Coronary artery (tissue), 2 donors: ENCODE measurements at places on chromosomes 1 and 21.

GRCh38 chr21:31445137-31445536 lies 101.1 kb upstream of the TIAM1 start:
- no peak for DNase-seq

GRCh38 chr1:156144742-156145141 lies 8.6 kb upstream of the SEMA4A start:
- no peak for DNase-seq

- DNase-seq = peak; percentile 84
Observed at GRCh38 chr1:21439721-21440629, at the start of gene NBPF3. NBPF3 (plus strand) TSS chr1:21440137; CDS start chr1:21445087, 4,950 bp downstream.

DNA sequence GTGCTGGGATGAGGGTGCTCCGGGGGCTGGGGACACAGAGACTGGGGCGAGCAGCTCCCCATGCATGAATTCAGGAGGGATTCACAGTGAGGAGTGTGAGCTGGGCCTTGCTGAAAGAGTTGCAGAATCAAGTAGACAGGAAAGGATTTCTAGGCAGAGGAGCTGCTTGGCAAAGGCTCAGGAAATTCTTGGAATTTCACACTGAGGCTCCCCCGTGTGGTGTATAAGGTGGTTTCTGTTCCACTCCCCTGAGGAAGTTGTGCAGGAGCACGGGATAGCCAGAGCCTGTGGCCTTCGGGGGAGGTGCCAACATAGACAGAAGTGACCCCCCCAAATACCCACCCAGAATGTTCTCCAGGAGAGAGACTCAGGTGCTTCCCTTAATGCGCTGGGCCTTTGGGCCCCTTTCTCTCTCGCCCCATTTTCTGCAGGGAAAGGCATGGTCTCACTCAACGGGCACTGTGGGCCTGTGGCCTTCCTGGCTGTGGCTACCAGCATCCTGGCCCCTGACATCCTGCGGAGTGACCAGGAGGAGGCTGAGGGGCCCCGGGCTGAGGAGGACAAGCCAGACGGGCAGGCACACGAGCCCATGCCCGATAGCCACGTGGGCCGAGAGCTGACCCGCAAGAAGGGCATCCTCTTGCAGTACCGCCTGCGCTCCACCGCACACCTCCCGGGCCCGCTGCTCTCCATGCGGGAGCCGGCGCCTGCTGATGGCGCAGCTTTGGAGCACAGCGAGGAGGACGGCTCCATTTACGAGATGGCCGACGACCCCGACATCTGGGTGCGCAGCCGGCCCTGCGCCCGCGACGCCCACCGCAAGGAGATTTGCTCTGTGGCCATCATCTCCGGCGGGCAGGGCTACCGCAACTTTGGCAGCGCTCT lies 58.5 kb upstream of the ACTL8 start:
- DNase-seq = no peak

DNA sequence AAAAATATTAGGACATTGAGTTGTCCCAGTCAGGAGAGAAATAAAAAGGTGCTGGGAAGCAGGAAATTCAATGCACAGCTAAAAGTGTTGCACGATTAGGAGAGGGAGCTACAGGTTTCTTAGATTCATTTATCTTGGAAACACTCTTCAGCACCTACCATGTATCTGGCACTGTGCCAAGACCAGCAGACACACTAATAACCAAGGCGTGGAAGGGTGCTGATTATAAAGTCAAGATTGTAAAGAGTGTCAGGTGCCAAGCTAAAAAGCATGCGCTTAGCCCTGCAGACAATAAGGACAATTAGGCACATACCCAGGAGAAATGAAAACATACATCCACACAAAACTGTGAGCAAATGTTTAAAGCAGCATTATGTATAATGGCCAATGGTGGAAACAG lies 129.9 kb downstream of the DSCAM start:
- no peak for DNase-seq

- no peak for DNase-seq
Observed at GRCh38 chr1:116288201-116288598, 84.8 kb upstream of the ATP1A1 start.

GRCh38 chr1:51442198-51442597 lies 76.9 kb downstream of the EPS15 start:
- no peak for DNase-seq

DNA sequence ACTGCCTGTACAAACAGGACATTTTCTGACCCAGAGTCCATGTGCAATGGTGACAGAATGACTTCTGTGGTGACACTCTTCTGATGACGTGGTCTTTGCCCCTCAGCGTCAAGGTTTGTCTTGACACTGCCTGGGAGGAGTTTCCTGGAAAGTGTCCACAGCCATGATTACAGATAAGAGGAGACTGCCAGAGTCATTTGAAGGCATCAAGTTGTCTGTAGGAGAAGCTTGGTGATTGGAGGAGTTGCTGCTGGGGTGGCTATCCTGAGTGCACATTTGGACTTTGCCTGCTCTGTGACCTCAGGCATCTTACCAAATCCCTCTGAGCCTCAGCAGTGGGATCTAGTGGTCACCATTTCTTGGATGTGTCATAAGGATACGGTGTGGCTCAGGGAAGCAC lies 17.7 kb downstream of the TCHHL1 start:
- DNase-seq = no peak

DNA sequence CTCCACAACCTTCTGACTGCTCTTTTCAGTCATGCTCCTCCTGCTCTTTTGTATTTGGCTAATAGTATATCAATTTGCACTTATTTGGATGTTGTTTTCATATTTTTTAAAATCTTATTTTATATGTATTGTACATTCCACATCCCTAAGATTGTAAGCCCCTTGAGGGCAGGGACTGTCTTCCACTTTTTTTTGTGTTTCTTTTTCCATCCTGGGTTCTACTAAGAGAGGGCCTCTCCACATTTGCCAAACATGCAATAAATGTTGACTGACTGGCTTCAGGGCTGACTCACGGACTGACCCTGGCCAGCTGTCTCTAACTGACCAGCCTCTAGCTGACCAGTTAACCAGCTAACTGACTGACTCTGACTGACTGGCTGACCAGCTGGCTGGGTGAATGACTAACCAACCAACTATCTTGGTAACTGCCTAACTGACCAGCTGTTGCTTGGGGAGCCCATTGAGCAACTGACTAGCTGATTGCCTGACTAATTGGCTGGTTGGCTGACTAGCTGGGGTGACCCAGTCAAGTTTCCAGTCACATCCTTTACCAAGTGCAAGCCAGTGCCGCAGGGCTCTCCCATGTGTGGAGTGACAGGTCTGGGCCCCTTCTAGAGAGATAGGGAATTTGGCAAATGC lies 16.1 kb downstream of the CSF1 start:
- peak; percentile 79 for DNase-seq
